ENCODE measurements at places on chromosomes 2 and 18. TPM values are rescaled to one million over a fixed set of nuclear protein-coding genes. Genes with fewer than 3 reads are reported as not detected.

Gene CLEC4F
- total RNA-seq = not detected

Gene CDK5R2
- total RNA-seq = not detected

Gene RUFY4
- not detected for total RNA-seq

Gene C2orf80
- not detected for total RNA-seq

Gene ABHD3
- total RNA-seq = 21.4 TPM

Gene SPATA3
- not detected for total RNA-seq

Gene KANSL1L
- total RNA-seq = 13.7 TPM

Gene KLHL41
- total RNA-seq = 0.74 TPM

Gene SULT1C2
- 0.87 TPM for total RNA-seq

Gene PLEK
- 2.5 TPM for total RNA-seq

Gene AKAIN1
- total RNA-seq = not detected

Gene MAB21L4
- 4.3 TPM for total RNA-seq

Gene SNED1
- total RNA-seq = 7.4 TPM

Gene SERPINB10
- not detected for total RNA-seq

Gene TMEFF2
- total RNA-seq = not detected

Gene M1AP
- total RNA-seq = not detected

Gene SCN9A
- 10.2 TPM for total RNA-seq

Gene SMYD1
- total RNA-seq = not detected

Gene C1QL2
- total RNA-seq = not detected

Gene GLB1L
- 4.0 TPM for total RNA-seq

Gene C2orf74
- total RNA-seq = 10.6 TPM

Gene LRP2
- 0.93 TPM for total RNA-seq

Gene NR4A2
- 1.8 TPM for total RNA-seq

Gene UGT1A3
- 13.1 TPM for total RNA-seq

Gene HDHD2
- 18.9 TPM for total RNA-seq

Gene HJURP
- total RNA-seq = 0.37 TPM

Gene CCNT2
- total RNA-seq = 16.5 TPM

Gene CD28
- 0.24 TPM for total RNA-seq

Gene NPPC
- not detected for total RNA-seq
